ENCODE measurements at places on chromosomes 3 and 15. TPM values are rescaled to one million over a fixed set of nuclear protein-coding genes. Genes with fewer than 3 reads are reported as not detected.

- H3K27me3 ChIP-seq: no peaks in the 10 kb centered on the region
- H3K4me1 ChIP-seq: no peaks in the 10 kb centered on the region
- DNase-seq: no peak
- H3K36me3 ChIP-seq: no peaks in the 10 kb centered on the region
- H3K27ac ChIP-seq: no peak overlapping the region
Observed at GRCh38 chr15:58415636-58416035, 16.2 kb upstream of the LIPC start.

PIF1 gene
- total RNA-seq: 0.44 TPM

RBP2 gene
- not detected for total RNA-seq

CCDC9B gene
- 5.3 TPM for total RNA-seq

GRCh38 chr3:12991861-12992281, 81.4 kb downstream of the IQSEC1 start:
- H3K4me3 ChIP-seq: peak overlapping the region; percentile 31
- peak overlapping the region; percentile 19 for H3K27ac ChIP-seq
- no peaks in the 10 kb centered on the region for H3K36me3 ChIP-seq
- H3K4me1 ChIP-seq: peaks cover 49% of the 10 kb centered on the region

GCSAM gene
- 21.2 TPM for total RNA-seq

- no peaks in the 10 kb centered on the region for H3K4me1 ChIP-seq
- DNase-seq: no peak
- H3K4me3 ChIP-seq: no peak overlapping the region
- H3K27me3 ChIP-seq: no peaks in the 10 kb centered on the region
- H3K36me3 ChIP-seq: no peaks in the 10 kb centered on the region
Observed at GRCh38 chr15:46703020-46703861, 1014.1 kb upstream of the SEMA6D start.

DNA sequence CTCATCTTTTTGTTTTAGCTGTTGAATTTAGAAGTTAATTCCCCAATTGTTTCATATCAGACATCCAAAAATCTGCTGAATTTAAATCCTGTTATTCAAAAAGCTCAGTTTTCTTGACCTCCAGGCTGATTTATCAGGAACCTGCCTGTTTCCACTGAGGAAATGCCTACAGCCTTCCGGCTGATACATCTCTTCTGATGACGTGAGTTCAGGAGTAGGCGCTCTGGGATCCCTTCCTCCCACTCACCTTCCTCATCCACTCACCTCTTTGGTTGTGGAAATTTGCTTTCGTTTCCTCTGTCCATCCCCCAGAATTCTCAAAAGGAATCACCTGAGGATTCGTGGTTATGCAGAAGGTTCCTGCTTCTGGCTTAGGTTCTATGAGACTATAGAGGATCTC, 55.4 kb upstream of the ALDH1A3 start:
- H3K36me3 ChIP-seq: no peaks in the 10 kb centered on the region
- H3K27ac ChIP-seq: no peak overlapping the region
- DNase-seq: no peak

GOLGA8G gene
- total RNA-seq: not detected

GRCh38 chr3:2822611-2823010, 287.6 kb downstream of the IL5RA start:
- no peak for DNase-seq
- H3K36me3 ChIP-seq: no peaks in the 10 kb centered on the region
- H3K4me1 ChIP-seq: no peaks in the 10 kb centered on the region
- no peak overlapping the region for H3K4me3 ChIP-seq
- no peak overlapping the region for H3K27ac ChIP-seq
- H3K27me3 ChIP-seq: no peaks in the 10 kb centered on the region

DNA sequence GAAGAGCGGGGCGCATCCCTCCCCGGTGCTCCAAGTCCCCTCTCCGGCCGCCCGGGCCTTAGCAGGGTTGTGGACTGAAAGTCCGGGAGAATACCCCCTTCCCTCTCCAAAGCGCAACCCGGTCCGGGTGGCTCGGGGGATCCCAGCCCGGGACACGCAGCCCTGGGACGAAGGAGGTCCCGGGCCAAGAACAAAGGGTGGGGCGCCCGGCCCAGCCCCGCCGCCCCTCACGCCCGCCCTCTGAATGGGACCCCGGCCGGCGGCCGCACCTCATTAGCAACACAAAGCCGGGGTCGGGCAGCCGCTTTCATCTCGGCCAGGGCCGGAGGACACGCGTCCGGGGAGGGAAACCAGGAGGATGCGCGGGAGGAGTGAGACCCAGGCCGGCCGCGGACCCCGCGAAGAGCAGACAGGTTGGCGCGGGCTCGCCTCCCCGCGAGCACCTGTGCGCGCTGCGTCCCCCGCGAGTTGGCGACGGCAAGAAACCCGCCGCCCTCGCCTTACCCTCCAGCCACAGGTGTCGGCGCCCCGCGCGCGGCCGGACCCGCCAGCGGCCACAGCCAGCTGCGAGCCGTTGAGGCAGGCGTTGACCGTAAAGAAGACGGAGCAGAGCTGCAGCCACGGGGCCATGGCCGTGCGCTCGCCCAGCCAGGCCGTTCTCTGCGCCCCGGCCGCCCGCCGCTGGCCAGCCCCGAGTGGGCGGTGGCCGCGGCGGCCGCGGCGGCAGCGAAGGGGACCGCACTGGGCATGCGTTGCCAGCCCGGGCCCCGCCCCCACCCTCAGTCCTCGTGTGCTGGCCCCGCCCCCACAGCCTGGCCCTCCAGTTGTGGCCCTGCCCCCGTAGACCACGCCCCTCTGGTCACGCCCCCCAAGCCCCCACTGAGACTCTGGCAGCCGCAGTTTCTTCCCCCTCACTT, at the start of gene IL17RD:
Gene IL17RD, minus strand, starts transcription at position 697 of the 917 bp plus-strand sequence. Its CDS starts 67 bp downstream, at position 630.
- peaks cover 11% of the 10 kb centered on the region for H3K36me3 ChIP-seq
- H3K4me3 ChIP-seq: peak within 1 kb of the TSS; percentile 91
- H3K27me3 ChIP-seq: peaks cover 76% of the 10 kb centered on the region
- peak; percentile 26 for DNase-seq
- no peak within 1 kb of the TSS for H3K27ac ChIP-seq

DNA sequence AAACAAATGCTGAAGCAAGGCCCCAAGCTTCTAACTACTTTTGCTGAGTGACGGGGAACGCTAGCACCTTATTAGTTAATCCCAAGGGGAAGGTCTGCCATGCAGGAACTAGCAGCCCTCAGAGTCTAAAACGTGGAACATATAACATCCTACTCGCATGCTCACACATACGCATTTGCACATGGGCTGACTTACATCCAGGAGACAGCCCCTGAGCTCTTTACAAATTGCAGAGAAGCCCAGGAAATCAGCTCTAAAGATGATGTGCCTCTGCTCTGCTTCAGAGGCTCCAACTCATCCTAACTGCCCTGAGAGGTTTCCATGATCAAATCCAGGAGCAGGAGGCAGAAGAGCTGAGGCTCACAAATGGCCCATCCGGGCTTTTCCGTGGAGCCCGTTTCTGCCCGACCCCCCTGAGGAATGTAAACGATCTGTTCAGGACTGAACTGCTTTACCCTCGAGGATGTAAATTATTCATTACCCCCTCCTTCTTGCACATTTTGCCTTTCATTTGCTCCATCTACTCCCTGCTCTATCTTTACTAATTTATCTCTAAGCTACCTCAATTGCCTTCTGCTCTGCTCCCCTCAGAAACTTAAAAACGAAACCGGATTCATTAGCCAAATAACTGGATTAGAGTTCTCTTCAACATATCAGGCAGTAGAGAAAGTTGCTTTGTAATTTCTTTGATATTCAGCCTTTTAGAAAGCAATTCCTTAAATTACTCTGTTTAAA, 141.9 kb upstream of the CCDC54 start:
- peak overlapping the region; percentile 45 for H3K27ac ChIP-seq
- H3K4me3 ChIP-seq: peak overlapping the region; percentile 76

DNA sequence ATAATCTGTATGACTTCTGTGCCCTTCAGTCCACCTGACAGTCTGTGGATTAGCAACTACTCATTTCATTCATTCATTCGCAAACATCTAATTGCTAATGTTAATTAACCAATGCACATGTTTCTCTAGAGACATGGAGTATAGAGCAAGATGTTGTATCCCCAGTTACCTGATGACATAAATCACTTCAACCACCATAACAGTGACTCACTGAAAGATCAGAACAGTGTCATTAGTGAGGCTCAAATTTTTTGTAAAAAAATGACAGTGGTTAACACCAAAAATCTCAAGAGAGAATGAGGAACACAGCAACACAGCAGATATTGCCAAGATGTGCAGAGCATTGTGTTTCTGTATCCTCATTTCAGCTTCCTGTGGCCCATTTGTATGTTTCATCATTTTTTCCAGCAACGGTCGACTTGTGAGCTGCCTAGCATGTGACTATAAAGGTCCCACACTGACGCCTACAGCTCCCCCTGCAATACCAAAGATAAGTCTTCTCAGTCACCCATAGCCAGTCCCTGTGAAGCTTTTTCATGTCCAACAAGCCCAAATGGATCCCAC, 3.7 kb upstream of the PLD1 start:
- H3K27me3 ChIP-seq: peaks cover 10% of the 10 kb centered on the region
- DNase-seq: no peak

PARP15 gene
- 69.3 TPM for total RNA-seq

DNA sequence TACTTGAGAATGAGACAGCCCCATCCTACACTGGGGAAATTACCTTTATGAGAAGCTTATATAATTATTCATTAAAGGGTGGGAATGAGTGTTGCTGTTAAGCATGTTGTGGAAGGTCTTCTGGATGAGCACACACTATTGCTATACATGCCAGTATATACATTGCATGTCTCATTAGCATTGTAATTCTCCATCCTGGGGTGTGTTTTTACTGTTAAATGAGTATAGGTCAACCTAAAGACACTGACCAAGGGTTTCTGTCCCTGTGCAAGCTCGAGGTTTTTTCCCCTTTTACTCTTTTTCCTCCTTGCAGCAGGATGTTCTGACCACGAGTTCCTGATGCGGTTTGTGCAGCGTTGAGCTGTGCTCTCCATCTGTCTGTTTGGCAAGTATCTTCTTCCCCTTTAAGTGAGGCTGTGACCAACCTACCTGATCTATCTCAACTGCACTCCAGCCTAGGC, 7.2 kb upstream of the IVD start:
- peak overlapping the region; percentile 43 for H3K4me3 ChIP-seq
- no peaks in the 10 kb centered on the region for H3K27me3 ChIP-seq
- DNase-seq: no peak
- H3K27ac ChIP-seq: peak overlapping the region; percentile 24

GRCh38 chr3:48429960-48430707, at the start of gene PLXNB1:
PLXNB1 (minus strand) TSS chr3:48430086; CDS start chr3:48424611, 5,475 bp downstream.
- peak within 1 kb of the TSS; percentile 90 for H3K4me3 ChIP-seq
- no peak for DNase-seq
- H3K27me3 ChIP-seq: no peaks in the 10 kb centered on the region
- no peaks in the 10 kb centered on the region for H3K36me3 ChIP-seq

GRCh38 chr15:44243829-44244228, 44.7 kb upstream of the GOLM2 start:
- H3K27me3 ChIP-seq: peaks cover 23% of the 10 kb centered on the region
- no peak overlapping the region for H3K27ac ChIP-seq
- H3K4me3 ChIP-seq: no peak overlapping the region
- peaks cover 3% of the 10 kb centered on the region for H3K36me3 ChIP-seq
- H3K4me1 ChIP-seq: no peaks in the 10 kb centered on the region
- no peak for DNase-seq

POC1A gene
- total RNA-seq: 1.4 TPM

- H3K27me3 ChIP-seq: no peaks in the 10 kb centered on the region
- no peak overlapping the region for H3K4me3 ChIP-seq
- H3K4me1 ChIP-seq: peaks cover 5% of the 10 kb centered on the region
Observed at GRCh38 chr3:180265551-180265950, 228.8 kb upstream of the PEX5L start.

GRCh38 chr3:36944012-36944640, 728 bp downstream of the TRANK1 start:
- peak; percentile 12 for DNase-seq
- H3K36me3 ChIP-seq: peaks cover 3% of the 10 kb centered on the region
- peak overlapping the region; percentile 11 for H3K27ac ChIP-seq
- peak overlapping the region; percentile 87 for H3K4me3 ChIP-seq
- H3K4me1 ChIP-seq: peaks cover 16% of the 10 kb centered on the region

BCHE gene
- not detected for total RNA-seq

DNA sequence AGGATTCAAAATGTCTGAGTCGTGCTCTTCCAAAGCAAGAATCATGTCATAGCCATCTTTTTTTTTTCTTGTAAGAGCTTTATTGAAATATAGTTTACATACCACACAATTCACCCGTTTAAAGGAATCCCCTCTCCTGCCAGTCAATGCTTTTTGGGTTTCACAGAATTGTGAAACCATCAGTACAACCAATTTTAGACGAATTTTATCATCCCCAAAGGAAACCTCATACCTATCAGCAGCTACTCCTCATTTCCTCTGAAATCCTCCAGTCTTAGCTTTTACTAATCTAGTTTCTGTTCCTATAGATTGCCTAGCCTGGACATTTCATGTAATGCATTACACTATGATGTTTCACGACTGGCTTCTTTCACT, 39.6 kb downstream of the ADIPOQ start:
- H3K27me3 ChIP-seq: no peaks in the 10 kb centered on the region
- peak overlapping the region; percentile 49 for H3K4me3 ChIP-seq
- H3K36me3 ChIP-seq: no peaks in the 10 kb centered on the region
- H3K4me1 ChIP-seq: peaks cover 31% of the 10 kb centered on the region
- no peak for DNase-seq
- H3K27ac ChIP-seq: no peak overlapping the region

DNA sequence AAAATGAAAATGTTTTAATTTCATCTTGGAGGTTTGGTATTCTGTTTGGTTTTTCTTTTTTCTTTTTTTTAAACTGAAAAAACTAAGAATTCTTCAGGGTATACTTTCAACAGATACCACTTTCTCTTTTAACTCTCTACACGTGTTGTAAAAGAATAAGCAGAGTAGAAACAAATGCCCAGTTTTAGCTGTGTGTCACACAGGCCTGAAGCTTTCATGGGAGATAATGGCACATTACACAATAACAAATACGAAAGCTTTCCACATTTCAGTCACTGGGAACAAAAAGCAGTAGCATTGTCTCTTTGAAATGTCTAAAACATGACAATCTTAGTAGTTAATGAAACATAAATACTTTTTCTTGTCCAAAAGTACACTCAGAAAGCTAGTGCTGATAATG, 818.5 kb downstream of the TBL1XR1 start:
- H3K36me3 ChIP-seq: no peaks in the 10 kb centered on the region
- no peak for DNase-seq
- H3K27ac ChIP-seq: no peak overlapping the region
- no peaks in the 10 kb centered on the region for H3K27me3 ChIP-seq
- H3K4me3 ChIP-seq: no peak overlapping the region

- H3K27me3 ChIP-seq: no peaks in the 10 kb centered on the region
- no peaks in the 10 kb centered on the region for H3K4me1 ChIP-seq
- no peak for DNase-seq
- peaks cover 3% of the 10 kb centered on the region for H3K36me3 ChIP-seq
- no peak overlapping the region for H3K27ac ChIP-seq
Observed at GRCh38 chr3:60225848-60226247, 1025.4 kb downstream of the FHIT start.

PYGO1 gene
- not detected for total RNA-seq

- no peak overlapping the region for H3K27ac ChIP-seq
- H3K36me3 ChIP-seq: no peaks in the 10 kb centered on the region
- no peak for DNase-seq
- H3K4me3 ChIP-seq: no peak overlapping the region
Observed at GRCh38 chr15:62888623-62889022, 153.9 kb upstream of the TPM1 start.

Measured in T-helper 17 cell (primary cell).